Stimulated activated effector memory CD8-positive, alpha-beta T cell treated with anti-CD3 and anti-CD28 coated beads, Interleukin-12 subunit alpha, Interleukin-12 subunit beta, amount 100 ng/mL, for 72 hours (primary cell): ENCODE measurements at places on chromosomes 1 and 21.

DNA sequence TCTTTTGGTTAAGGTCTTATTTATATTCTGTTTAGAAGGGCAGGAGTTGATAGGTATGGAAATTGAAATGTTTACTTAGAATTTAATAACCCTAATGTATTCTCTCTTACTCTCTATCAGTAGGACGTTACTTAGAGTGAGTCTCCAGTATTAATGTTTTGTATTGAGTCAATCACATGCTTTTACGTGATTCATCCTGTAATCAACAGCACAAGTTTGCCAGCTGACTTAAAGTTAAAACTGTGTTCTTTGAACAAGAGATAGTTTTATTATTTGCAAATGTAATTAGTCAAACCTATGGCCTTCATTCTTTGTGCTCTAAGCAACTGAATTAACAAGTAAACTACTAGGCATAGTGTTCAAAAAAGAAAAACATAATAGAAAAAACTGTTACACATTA is 57.3 kb downstream of the PKN2 start:
- DNase-seq = no peak

GRCh38 chr1:110241516-110241915 is 31.4 kb downstream of the KCNC4 start:
- DNase-seq = no peak

- no peak for DNase-seq
Observed at GRCh38 chr1:28517649-28517999, 11.8 kb downstream of the RCC1 start.

- no peak for DNase-seq
Observed at GRCh38 chr1:2229037-2229864, 1.1 kb downstream of the SKI start.

- no peak for DNase-seq
Observed at GRCh38 chr1:33094971-33095604, 14.1 kb downstream of the AZIN2 start.

- DNase-seq = no peak
Observed at GRCh38 chr1:117605164-117605773, 579 bp upstream of the TENT5C start.

GRCh38 chr1:32825181-32825580 is 7.7 kb downstream of the S100PBP start:
- DNase-seq = no peak

DNA sequence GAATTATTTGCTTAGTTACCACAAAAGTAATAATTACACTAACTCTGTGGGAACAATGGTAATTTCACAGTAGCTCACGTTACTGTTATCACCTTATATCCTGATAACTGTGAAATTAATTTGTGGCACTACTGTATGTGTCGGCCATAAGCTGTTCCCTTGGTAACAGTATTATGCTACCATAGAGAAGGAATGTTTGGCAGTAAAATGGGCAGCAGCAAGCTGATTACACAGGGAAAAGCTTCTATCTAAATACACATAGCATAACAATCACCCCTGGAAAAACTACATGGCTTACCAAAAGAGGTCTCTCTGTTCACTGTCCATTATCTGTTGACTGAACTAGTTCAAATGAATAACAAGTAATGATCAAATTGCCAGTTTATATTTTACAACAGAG is 124.1 kb downstream of the DPYD start:
- DNase-seq = no peak

- no peak for DNase-seq
Observed at GRCh38 chr1:196277860-196278259, 330.4 kb downstream of the KCNT2 start.

- no peak for DNase-seq
Observed at GRCh38 chr1:51433269-51433971, 85.6 kb downstream of the EPS15 start.

DNA sequence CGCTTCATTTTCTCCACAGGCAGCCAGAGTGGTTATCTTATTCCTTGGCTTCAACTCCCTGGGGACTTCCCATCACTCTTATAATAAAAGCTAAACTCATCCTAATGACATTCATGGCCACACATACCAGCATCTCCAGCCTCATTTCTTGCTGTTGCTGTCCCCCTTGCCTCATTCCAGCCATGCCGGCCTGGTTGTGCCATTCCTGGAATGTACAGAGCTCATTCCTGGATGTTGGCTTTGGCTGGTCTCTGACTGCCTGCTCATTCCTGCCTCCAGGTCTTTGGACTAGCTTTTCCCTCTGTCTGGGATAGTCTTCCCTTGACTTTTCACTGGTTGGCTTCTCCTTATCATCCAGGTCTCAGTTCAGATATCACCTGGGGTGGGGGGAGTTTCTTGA is 2.4 kb upstream of the PEF1 start:
- DNase-seq = no peak

GRCh38 chr1:240610636-240611035 is 1.3 kb downstream of the GREM2 start:
- DNase-seq = no peak

- DNase-seq = no peak
Observed at GRCh38 chr21:35059742-35060141, 10.6 kb upstream of the RUNX1 start.
